H1 (cell line): ENCODE measurements at places on chromosomes 3 and 15.

DNA sequence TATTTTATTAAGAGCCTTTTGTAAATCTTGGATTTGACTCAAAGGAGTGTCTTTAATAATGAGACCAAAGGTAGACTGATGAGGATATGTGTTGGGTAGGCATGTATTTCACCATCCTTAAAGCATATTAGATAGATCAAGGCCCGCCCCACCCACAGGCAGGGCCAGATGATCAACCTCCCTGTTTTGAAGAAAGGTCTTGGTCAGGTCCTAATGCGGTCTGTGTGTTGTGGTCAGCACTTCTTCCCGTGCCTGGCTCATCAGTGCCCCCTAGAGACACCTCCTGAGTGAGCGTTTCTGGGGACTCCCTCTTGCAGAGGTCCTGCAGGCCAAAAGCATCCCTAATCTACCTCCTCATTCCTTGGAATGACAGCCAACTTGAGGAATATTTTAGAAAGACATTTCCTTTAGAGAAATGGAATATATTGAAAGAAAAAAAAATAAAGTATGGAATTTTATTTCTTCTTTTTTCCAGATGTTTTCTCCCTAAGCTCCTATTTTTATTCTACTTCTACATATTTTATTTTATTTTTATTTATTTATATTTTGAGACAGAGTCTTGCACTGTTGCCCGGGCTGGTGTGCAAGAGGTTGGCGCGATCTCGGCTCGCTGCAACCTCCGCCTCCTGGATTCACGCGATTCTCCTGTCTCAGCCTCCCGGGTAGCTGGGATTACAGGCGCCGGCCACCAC, 6.0 kb downstream of the TM4SF4 start:
- peak; percentile 80 for DNase-seq

- no peak for DNase-seq
Measured at GRCh38 chr15:60420203-60420716, 22.5 kb upstream of the ANXA2 start.

DNA sequence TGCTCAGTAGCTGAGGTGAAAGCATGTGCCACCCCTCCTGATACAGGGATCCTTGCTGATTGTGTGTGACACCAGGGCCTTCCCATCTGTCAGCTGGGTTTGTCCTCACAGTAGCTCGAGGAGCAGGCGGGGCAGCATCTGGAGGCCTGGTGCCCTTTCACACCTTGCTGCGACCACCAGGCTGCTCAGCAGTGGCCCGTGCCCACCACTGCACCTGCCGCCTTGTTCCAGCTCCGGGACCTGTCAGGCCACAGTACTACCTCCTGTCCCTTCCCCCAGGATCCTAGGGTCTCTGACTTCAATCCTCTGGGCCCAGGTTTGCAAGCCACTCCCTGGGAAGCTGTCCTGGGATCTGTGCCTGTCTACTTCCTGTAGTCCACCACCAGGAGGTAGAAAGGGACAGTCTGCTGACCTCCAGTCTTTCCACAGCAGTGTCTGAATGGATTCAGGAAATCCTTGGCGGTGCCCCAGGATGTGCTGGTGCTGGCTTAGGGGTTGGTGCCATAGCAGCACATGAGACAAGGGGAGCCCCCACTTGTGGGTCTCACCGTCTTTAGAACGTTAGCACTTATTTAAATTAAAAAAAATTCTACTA, 27.5 kb downstream of the APBA2 start:
- no peak for DNase-seq

DNA sequence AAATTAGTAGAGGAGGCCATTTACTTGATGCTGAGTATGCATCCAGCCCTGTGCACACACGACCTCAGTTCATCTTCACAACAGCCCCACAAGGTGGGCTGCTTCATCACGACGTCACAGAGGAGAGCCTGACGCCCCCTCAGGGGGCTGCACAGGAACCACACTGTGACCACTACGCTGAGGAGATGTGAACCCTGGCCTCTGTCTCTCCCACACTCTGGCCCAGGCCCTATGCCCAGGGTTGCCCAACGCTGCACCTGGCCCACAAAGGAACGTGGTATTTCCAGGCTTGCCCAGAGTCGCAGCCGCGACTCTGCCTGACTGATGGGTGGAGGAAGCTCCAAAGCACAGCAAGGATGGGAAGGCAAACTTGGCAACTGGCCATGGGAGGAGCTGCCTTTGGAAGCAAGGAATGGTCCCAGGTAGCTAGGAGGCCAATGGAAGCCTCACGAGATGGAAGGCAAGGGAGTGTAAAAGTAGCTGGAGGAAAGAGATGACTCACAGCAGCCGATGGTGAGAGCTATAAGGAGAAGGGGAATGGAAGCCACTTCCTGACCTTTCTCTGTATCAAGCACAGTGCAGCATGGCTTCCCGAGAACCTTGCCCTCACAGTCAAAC, 226.0 kb downstream of the KLF13 start:
- no peak for DNase-seq

- DNase-seq: no peak
Measured at GRCh38 chr3:182183716-182184430, 472.1 kb downstream of the SOX2 start.

GRCh38 chr3:119595639-119596334, 1.9 kb upstream of the PLA1A start:
- DNase-seq: no peak

DNA sequence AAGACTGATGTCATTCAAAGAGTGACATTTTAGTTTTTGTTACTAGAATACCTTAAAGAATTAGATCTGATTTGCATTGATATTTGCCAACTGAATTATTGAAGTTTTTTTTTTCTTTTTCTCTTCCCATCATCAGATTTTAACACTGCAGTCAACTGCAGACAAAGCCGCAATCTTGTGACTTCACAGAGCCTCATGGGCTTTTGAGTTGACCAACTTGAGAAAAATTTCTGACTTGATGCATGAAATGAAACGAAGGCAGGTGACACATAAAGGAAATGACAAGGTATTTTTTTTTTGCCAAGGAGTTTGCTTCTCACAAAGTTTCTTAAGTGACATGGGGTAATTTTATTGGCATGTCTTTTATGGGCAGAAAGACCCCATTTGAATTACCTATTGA, 383.7 kb downstream of the GAP43 start:
- DNase-seq: no peak

- peak; percentile 52 for DNase-seq
Measured at GRCh38 chr15:44038755-44039191, 156.3 kb downstream of the FRMD5 start.

DNA sequence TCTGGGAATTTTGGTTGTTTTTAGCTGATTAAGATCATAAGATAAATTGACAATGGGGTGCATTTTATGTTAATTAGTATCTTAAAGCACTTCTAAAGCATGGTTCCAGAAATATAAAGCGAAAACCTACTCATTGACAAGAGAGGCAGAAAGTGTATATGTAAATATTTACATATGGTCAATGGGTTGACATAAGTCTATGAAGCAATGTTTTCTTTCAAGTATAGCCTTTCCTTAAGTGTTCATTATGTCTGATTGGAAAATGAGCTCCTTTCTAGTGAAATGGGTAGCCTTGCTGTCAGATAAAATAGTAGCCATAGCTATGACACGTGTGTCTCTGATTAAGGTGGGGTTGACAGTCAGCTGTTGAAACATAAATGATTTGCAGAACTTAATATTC, 365.2 kb upstream of the AGTR1 start:
- DNase-seq: no peak

- DNase-seq: no peak
Measured at GRCh38 chr3:82355228-82355627, 593.8 kb upstream of the GBE1 start.

- DNase-seq: no peak
Measured at GRCh38 chr3:15638193-15638890, 36.8 kb downstream of the BTD start.

DNA sequence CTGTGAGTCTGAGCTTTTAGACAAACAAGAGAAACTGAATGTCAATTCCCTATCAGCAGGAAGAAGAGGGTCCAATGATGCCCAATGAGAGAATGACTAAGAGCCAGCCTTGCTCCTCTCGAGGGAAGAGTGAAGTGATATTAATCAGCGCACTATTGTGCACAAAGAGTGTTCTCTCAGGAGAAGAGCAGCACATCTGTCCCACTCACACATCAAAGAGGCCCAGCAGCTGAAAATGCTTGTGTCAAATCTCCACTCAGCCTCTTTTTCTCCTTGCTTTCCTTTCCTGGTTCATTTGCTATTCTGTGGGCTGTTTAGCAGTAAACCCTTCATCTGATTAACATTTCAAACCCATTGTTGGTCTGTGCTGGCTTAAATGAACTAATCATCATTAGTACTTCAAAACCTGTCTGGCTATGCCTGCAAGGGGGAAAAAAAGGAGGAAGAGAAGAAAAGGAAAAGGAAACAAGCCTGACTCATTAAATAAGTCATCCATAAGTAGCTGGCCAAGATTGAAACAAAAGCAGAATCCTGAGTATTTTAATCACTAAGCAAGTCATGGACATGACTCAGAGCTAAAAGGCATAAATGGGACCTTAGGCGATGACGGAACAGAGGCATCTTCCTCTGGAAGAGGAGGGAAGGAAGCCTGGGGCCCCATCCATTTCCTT, 912.7 kb downstream of the TUSC7 start:
- no peak for DNase-seq

- no peak for DNase-seq
Measured at GRCh38 chr3:135133905-135134683, 339.0 kb downstream of the EPHB1 start.

GRCh38 chr15:72338617-72339321, 18.8 kb upstream of the CELF6 start:
- no peak for DNase-seq

- no peak for DNase-seq
Measured at GRCh38 chr15:100948430-100948762, 29.2 kb downstream of the LRRK1 start.

DNA sequence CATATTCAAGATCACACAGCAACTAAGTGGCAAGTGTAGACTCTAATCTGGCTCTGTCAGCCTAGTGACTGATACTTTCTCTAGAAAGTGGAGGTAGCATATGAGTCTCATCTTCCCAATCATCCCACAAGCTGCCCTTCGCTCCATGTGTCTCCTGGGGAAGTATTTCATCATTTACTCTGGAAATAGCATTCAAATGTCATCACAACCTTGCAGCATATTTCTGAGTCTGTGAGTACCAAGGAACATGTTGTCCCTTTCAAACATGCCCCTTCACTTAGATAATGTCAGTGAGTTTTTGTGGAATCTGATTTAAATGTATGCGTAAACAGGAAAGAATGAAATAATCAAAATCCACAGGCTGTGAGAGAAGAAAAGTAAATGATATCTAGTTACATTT, 322.9 kb downstream of the SLC9A9 start:
- no peak for DNase-seq

DNA sequence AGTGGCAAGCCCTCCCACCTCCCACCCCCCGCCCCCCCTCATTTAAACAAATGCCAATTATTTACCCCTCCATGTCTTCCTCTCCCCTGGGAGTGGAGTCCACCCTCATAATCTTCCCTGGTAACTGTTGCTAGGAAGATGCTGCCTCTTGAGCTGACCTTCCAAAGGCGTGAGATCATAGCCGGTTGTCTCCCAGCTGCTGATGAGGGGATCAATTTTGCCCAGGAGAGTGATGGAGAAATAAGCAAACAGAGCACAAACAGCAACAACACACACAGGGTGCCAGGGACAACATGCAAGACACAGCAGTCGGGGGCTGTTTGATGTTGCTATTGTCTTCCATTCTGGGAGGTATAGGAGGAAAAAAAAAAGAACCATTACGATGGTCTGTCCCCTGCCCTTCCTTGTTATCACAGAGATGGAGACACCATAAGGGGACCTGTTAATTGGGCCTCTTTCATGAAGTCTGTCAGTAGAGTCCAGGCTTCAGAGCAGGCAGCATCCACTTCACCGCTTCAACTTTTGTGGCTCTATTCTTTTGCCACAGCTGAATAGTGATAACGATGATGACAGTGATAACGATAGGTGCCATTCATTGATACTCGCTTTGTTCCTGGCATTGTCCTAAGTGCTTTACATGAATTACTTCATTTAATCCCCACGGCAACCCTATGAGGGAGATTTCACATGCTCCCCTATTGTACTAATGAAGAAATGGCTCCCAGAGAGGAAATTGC, 76.9 kb upstream of the RGMA start:
- no peak for DNase-seq

DNA sequence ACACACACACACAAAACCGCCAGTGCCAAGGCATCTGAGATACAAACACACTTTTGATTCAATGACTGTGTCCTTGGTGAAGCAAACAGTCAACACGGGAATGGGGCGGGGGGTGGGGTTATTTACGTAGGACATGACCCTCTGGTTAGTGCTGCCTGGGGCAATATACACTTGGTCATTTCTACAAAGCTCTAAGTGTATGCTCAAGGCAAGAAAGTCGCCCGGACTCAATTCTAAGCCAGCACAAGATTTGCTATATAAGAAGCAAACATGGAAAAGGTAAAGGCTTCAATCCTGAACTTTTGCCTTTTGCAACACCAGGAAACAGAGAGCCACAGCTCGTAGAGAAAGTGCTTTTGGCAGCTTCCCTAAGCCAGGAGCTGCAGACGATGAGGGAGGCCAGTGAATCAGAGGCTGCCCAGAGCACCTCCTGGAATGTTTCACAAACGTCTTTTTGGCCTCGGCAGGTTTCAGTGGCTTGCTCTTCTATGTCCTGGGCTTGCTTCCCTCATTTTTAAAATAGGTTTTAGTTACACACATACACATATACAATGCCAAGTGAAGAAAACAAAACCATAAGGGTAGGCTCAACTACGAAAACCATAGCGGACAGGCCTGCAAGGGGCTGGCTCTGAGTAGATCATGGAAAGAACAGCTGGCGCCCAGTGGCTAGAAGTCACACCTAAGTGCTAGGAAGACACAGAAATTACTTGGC, 73.6 kb downstream of the TM4SF4 start:
- DNase-seq: no peak

DNA sequence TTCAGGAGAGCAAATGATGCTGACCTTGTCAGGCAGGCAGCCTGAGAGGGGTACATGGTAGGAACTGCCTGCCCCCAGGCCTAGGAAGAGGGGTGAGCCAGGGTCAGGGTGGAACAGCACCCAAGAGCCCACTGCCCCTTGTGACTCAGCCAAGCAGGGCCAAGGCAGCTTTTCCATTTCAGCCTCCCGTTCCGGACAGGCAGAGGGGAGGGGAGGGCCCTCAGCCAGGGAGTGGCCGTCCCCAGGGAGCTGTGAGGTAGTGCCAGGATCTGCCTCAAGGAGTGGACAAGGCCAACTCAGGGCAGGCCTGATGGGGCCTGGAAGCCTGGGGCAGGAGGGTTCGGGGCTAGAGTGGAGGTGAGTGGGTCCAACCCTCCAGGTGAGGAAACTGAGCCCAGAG, 5.1 kb upstream of the ANKRD63 start:
- DNase-seq: no peak

DNA sequence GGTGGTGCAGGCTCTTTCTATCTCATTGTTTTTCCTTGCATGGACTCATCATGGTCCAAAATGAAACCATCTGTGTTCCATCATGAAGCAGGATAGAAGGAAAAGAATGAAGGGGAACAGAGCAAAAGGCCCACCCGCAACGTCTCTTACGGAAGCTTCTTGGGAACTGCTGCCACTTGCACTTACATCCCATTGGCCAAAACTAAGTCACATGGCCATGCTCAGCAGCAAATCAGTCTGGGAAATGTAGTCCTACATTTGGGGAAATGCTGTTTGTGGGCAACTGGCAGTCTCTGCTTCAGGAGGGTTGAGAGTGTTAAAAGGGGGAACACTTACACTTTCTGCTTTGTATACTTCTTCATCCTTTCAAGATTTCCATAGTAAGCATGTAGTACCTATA, 191.6 kb downstream of the SV2B start:
- no peak for DNase-seq

GRCh38 chr15:89912145-89912673, 543 bp downstream of the ARPIN start:
- DNase-seq: no peak

- no peak for DNase-seq
Measured at GRCh38 chr15:99275061-99275460, 23.8 kb downstream of the LRRC28 start.

GRCh38 chr3:138361561-138361971, 13.2 kb downstream of the MRAS start:
- no peak for DNase-seq
